Stimulated activated CD4-positive, alpha-beta T cell treated with anti-CD3 and anti-CD28 coated beads, Interleukin-12 subunit alpha, Interleukin-12 subunit beta, amount 100 ng/mL, for 24 hours (primary cell): ENCODE measurements at places on chromosomes 7 and 10.

- DNase-seq = no peak
These were observed 16.5 kb downstream of the ANLN start for GRCh38 chr7:36406156-36406555.

GRCh38 chr7:131047651-131048304, 279.9 kb upstream of the MKLN1 start:
- DNase-seq = no peak

- DNase-seq = no peak
These were observed 3.3 kb upstream of the ADAMTS14 start for GRCh38 chr10:70669015-70669414.

GRCh38 chr10:113021268-113022040, 71.4 kb downstream of the TCF7L2 start:
- no peak for DNase-seq

DNA sequence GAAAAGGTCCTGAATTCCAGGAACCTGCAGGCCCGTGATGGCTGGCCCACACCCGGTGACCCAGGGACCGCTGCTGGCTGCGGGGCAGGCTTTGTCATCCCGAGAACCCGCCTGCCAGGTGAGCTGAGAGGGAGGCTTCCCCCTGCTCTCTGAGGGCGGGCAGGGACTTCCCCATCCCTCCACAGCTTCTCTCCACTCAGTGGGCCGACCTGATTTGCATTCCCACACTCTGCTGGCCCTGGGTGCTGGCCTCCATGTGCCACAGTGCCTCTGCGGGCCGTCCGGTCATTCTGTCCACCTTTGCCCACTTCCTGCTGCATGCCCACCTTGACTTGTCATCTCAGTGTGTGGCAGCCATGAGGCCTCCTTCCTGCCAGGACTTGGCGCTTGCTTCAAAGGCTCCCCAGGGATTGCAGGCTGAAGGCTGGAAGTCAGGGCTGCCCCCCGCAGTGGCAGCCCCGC, 35.3 kb downstream of the PALD1 start:
- DNase-seq = no peak
